ENCODE measurements at places on chromosomes 1 and 21. TPM values are rescaled to one million over a fixed set of nuclear protein-coding genes. Genes with fewer than 3 reads are reported as not detected.

DNA sequence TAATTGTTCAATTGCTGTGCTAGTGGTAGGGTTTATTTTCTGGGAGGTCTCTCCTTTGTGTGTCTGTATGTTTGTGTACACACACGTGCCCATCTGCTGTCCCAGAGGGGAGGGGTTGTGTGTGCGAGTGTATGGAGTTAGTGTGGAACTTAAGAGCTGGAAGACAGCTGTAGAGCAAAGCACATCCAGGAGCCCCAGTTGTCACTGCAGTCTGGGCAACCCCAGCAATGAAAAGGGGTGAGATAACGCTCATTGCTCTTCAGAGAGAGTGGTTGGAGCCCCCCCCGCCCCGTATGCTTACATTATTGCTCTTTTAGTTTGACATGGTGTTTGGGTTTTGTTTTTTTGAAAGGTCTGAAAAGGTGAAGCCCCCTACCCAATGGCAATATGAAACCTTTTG, 36.9 kb downstream of the NCF2 start:
- no peak for DNase-seq

C1orf226 gene
- total RNA-seq, result 0.28 TPM

DNA sequence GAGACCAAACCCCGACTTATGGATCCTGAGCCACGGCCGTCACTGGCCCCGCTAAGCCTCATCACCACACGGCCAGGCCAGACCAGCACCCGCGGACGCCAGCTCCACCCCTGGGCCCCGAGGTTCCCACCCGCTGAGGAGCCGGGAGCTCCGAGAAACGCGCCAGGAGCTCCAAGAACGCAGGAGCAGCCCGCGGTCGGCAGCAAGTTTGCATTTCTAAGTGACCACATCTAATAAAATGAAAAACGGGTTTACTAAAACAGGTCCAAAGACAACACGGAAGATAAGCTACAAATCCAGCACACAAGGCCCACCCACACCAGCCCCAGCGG, 8.1 kb upstream of the C1QTNF12 start:
- DNase-seq, result no peak

OR2L8 gene
- not detected for total RNA-seq

- DNase-seq, result no peak
Measured at GRCh38 chr1:27179379-27179778, 24.5 kb upstream of the SLC9A1 start.

GRCh38 chr1:154791292-154792166, 78.6 kb downstream of the KCNN3 start:
- peak; percentile 60 for DNase-seq

DNA sequence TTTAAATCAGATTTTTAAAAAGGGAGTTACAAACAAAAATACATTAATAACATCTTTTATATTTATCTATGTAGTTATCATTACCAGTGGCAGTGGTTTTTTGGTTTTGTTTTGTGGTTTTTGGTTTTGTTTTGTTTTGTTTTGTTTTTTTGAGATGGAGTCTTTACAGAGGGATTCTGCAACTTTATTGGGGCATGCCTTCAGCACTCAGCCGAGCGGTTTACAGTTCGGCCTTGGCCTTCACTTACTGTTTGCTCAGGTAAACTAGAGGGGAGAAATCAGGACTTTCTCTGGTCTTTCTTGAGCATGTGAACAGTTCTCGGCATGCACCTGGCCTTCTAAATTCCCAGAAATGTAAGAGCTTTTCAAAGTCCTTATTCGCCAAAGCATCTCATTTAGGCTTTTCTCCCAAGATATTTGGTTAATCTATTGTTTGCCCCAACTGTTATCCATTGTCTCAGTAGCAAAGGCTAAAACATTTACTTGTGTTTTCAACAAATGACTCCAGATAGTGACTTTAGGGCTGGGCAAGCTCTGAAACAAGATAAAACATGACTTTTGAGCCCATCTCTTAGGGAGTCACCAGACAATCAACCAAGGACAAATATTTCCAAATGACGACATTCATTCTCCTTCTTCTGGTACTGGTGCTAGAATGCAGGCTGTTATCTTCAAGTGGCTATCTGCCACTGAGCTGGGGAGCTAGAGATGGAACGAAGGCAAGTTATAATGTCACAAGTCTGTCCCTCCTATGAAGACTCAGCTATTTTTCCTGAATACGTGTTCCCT, 48.4 kb upstream of the ADORA3 start:
- DNase-seq, result no peak

Data from psoas muscle (tissue), 8 donors.